ENCODE measurements at places on chromosomes 5 and 9.

GRCh38 chr5:179275941-179276837, 69.1 kb downstream of the ADAMTS2 start:
- DNase-seq = no peak

GRCh38 chr5:177588413-177588909, 3.5 kb upstream of the TMED9 start:
- no peak for DNase-seq

DNA sequence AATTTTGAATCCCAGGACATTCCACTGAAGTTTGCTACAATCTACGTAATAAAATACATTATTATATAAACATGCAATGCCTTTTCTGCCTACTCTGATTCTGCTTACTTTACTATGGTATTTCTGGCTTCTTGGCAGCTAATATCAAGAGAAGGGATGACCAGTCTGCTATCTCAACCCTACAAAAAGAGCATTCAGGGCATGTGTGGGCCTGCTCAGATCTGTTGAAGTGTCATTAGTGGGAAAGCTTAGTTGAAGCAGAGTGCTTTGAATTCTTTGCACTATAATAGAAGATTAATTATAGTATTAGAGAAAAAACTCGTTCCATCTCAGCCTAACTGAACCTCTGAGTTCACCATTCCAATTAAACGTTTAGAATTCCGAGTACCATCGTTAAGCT, 339.5 kb upstream of the ISL1 start:
- no peak for DNase-seq

GRCh38 chr5:88665750-88666215, 217.2 kb downstream of the MEF2C start:
- no peak for DNase-seq

Data from dorsolateral prefrontal cortex (tissue), 122 donors.